ENCODE measurements at places on chromosomes 16 and 17.

DNA sequence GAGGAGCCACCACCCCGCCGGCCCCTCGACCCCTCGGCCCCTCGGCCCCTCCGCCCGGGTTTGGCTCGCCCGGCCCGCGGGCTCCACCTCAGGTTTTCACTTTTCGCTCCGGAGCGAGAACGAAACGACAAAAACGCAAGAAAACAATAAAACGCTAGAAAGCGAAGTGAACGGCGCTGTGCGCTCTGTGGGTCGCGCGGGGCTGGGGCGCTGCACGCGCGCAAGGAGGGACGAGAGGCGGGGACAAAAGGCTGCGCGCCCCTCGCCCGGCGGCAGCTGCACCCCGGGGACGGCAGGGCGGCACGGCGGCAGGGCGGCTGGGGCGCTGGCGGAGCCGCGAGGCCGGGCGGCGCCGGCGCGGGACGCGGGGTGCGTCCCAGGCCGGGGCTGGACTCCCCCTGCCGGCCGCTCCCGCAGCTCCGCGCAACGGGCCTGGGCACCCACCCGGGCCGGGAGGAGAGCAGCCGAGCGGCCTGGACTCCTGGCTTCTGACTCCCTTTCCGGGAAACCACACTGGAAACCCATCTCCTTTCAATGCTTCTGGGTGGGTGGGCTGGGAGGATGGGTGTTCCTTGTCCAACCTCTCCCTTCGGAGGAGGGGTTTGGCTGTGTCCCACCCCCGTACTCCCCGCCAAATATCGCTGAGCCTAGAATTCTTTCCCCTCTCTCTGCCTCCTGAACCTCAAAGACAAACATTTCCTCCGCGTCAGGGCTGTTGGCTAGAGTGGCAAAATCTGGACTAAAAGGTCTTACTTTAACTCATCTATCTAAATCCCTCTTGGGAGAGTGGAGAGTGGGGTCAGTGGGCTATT is 9.9 kb downstream of the TBX2 start:
- DNase-seq: no peak

DNA sequence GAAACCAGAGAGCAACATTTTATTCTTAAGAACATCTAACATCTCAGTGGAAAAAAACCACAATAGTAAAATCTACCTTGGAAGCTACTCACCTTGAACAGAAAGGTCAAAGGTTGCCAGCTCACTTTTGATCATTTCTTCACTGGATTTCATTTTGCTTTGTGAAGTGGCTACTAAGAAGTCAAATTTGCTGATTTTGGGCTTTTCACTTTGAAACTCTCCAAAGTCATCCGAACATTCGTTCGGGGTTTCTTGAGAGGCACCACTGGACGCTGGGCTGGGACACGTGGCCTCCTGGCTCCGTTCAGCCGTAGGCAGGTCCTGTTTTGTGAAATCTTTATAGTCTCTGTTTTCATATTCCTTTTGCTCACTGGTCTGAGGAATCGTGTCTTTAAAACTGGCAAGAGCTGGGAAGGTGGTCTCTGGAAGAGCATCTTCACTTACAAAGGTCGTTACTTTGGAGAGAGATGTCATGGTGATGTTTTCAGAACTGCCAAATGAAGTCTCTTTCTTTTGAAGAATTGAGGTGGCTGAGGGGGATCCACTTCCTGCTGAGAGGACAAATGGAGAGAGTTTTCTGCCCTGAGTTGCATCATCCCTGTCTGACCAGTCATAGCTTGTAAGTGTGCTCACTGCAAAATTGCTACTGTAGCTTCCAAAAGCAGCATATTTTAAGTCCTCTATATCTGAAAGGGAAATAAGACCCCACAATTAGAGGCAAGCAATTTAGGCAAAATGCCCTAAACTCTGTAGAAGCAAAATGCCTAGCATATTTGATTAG is 52.4 kb downstream of the DUSP14 start:
- no peak for DNase-seq

- DNase-seq: no peak
Measured at GRCh38 chr17:69012895-69013805, 47.6 kb downstream of the ABCA9 start.

DNA sequence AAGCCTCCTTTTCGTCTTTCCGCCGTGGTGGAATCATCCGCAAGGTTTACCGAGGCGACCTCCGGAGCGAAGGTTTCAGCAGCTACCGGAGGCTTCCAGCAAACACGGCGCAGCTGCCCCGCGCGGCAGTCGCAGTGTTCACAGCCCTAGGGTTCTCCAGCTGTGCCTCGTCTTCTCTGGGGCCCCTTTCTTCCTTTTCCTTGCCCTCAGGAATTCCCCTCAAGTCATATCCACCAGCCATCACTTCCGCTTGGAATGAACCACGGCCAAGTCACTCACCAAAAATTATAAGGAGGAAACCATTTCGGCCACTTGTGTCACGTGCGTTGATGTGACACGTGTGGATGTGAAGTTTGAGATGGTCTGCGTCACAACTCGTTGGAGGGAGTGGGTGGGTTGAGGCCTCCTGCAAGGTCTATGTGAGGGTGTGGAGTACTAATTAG is 636 bp upstream of the ERN1 start:
- DNase-seq: no peak

- DNase-seq: no peak
Measured at GRCh38 chr17:29573871-29574731, 5.6 kb downstream of the TP53I13 start.

DNA sequence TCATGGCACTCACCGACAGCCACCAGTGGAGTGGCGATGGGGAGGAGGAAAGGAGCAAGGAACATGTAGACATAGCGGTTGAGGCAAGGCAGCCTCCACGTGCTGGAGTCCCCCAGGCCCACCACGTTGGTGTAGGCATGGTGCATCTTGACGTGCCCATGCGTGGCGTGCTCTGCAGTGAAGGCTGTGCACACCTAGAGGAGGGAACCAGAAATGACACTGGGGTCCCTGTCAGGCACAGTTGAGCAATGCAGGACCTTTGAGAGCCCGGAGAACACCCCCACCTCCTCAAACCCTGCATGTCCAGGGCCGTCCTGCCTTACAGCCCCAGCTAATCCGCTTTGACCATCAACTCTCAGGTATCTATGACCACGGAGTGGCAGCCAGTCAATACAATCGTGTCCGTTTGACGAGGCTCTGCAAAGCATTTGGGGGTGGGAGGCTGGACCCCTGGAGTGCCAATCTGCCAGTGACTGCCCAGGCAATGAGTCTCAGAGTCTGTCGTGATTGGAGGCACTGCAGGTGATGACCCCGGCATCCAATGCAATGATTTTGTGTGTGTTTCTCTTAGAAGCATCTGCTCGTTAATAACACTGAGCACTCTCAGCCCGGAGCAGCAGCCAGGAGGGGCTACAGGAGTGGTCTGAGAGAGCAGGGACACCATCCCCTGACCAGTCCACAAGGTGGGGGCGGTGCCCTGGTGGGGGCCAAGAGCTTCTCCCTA is 9.9 kb upstream of the FDXR start:
- DNase-seq: no peak

DNA sequence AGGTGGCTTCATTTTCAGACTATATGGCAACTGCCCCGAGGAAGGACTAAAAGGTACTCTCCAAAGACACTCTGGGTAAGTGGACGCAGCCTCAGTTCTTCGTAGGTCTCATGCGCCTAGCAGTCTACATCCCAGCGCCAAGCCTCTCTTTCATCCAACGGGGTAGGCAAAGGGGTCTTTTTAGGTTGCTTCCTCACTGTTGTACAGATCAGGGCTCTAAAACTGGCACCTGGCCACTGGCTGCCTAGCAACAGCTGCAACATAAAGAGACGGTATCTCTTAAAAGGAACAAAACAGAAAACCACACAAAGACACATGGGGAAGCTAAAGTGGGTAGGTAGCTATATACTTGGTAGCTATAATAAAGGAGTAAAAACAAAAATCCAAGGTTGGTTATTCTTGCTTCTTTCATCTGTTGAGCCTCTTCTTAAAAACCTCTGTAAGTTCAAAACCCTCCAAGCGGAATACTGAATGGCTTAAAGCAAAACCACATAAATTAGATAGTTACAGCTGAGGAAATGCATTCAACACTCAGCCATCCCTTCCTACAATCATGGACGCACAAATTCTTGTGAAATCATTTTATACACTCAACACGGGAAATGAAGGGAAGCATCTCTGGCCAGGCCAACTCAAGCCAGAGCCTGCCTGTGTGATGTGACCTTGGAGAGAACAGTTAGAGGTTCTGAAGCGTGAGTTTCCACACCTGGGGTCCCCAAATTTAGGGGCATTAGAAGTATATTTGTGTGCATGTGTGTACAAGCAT is 22.7 kb downstream of the CYTH1 start:
- no peak for DNase-seq

DNA sequence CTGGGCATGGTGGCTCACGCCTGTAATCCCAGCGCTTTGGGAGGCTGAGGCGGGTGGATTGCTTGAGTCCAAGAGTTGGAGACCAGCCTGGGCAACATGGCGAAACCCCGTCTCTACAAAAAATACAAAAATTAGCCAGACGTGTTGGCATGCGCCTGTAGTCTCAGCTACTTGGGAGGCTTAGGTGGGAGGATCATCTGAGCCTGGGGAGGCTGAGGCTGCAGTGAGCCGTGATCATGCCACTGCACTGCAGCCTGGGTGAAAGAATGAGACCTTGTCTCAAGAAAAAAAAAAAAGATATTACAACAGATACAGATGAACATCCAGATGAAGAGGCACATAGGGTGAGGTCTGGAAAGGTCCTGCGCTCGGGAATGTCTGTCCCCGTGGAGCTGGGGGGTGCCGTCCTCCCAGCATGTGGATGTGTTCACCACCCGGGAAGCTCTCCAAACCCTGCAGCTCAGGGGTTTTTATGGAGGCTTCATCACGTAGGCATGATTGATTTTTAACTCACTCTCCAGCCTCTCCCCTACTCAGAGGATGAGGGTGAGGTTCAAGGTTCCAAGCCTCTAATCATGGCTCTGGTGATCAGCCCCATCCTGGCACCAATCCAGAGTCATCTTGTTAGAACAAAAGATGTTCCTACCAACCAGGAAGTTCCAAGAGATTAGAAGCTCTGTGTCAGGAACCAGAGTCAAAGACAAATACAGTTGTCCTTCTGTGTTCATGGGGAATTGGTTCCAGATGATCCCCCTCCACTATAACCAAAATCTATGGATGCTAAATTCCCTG is 85.0 kb upstream of the DNAJA2 start:
- no peak for DNase-seq

DNA sequence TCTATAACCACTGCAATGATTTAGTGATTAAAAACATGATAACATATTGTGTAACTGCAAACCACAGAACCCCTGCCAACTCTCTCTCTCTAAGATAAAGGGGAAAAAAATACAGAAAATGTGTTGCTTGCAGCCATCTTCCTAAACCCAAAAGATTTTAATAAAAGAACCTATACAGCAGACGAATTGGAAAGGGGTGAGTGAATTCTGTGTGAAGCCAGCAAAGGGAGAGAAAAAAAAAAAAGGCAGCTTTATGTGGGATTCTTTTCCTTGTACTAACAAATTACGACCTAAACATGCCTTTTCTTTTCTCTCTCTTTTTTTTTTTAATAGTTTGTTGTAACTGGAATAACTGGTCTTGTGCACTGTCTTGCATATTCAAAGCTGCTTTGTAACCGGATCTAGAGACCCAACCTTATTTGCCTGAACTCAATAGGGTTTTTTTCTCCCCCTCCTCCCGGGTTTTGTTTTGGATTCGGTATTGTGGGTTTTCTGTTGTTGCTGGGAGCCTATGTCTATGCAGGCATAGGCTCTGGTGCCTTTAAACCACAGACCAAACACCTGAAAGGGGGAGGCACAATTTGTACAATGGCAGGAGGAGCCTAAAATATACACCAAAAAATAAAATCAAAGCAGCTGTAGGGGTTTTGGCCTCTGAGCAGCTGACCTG is 7.0 kb upstream of the ZFHX3 start:
- no peak for DNase-seq

- DNase-seq: no peak
Measured at GRCh38 chr16:57637020-57637419, 8.6 kb downstream of the ADGRG1 start.

DNA sequence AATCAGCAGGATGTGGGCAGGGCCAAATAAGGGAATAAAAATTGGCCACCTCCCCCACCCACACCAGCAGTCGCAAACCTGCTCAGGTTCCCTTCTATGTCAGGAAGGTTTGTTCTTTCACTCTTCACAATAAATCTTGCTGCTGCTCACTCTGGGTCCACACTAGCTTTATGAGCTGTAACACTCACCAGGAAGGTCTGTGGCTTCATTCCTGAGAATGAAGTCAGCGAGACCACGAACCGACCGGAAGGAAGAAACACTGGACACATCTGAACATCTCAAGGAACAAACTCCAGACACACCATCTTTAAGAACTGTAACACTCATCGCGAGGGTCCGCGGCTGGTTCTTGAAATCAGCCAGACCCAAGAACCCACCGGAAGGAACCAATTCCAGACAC is 115.5 kb upstream of the TBX2 start:
- DNase-seq: no peak

DNA sequence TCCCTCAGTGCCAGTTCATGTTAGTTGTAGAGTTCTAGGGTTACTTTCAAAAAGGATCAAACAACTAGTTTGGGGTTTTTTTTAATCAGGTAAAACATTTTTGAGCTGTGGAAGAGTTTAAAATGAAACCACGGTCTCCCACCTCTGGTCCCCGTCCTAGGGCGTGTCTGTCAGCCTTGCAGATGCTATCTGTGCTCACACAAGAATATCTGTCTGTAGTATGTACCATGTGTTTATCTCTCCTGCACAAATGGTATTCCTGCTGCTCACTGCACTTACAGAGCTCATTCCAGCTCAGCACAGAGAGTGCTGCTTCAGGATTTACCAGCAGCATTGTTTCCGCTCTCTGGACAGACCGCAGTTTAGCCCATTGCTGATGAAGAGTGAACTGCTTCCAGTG is 38.9 kb downstream of the UBN1 start:
- no peak for DNase-seq

DNA sequence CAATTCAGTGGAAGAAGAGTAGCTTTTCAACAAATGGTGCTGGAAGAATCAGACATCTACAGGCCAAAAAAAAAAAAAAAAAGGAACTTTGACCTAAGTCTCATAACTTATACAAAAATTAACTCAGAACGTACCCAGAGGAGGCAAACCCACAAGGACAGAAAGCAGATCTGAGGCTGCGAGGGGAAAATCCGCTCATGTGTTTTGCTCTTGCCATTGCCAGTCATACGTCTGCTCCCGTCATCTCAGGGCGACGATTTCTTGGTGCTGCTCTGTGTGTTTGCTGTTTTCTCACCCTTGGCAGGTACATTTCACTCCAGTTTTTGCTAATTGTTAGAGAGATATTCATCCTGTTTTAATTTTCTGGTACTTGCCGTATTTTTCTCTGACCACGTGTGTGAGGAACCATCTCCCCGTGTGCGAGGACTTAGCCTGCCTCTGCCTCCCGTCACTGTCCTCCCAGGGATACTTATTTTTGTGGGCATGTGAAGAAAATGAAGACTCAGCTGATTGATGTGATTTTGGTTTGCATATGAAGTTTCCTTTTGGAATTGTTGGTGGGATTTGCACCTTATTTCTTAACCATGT is 33.4 kb upstream of the ACSF3 start:
- DNase-seq: no peak

Measured in neural crest cell (in vitro differentiated cells).